ENCODE measurements at places on chromosomes 7 and 10.

- no peak for DNase-seq
These were observed 70.2 kb downstream of the HTR7 start for GRCh38 chr10:90787393-90788198.

- DNase-seq = no peak
These were observed 59.8 kb upstream of the ANTXRL start for GRCh38 chr10:46226900-46227558.

DNA sequence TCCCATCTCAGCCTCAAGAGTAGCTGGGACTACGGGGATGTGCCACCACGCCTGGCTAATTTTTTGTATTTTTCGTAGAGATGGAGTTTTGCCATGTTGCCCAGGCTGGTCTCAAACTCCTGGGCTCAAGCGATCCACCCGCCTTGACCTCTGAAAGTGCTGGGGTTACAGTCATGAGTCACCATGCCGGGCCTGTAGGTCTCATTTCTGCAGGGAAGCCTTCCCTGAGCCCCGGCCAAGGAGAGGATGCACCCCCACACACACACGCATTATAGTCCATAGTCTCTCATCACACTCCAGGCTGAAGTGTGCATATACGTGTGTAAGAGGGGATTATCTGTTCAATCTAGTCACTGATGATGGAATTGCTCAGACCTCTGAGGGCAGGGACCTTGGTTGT, 29.3 kb downstream of the KCNMA1 start:
- no peak for DNase-seq

DNA sequence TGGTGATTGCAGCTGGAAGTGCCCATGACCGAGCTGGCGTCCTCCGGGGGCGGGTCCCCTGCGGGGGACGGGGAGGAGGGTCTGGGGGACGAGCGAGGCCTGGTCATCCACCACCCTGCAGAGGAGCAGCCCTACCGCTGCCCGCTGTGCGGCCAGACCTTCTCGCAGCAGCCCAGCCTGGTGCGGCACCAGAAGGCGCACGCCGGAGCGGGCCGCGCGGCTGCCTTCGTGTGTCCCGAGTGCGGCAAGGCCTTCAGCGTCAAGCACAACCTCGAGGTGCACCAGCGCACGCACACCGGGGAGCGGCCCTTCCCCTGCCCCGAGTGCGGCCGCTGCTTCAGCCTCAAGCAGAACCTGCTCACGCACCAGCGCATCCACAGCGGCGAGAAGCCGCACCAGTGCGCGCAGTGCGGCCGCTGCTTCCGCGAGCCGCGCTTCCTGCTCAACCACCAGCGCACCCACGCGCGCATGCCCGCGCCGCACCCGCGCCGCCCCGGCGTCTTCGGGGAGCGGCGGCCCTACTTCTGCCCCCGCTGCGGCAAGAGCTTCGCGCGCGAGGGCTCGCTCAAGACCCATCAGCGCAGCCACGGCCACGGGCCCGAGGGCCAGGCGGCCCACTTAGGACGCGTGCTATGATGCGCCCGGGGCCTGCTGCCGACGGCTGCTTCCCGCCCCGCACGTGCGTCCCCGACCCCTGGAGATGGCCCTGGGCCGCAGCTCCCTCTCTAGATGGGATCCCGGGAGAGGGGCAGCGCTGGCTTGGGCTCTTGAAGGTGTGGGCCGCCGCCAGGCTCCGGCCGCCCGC, 28.7 kb downstream of the ZNF775 start:
- DNase-seq = no peak

- DNase-seq = no peak
These were observed 672.9 kb upstream of the LRRTM3 start for GRCh38 chr10:66252986-66253385.

DNA sequence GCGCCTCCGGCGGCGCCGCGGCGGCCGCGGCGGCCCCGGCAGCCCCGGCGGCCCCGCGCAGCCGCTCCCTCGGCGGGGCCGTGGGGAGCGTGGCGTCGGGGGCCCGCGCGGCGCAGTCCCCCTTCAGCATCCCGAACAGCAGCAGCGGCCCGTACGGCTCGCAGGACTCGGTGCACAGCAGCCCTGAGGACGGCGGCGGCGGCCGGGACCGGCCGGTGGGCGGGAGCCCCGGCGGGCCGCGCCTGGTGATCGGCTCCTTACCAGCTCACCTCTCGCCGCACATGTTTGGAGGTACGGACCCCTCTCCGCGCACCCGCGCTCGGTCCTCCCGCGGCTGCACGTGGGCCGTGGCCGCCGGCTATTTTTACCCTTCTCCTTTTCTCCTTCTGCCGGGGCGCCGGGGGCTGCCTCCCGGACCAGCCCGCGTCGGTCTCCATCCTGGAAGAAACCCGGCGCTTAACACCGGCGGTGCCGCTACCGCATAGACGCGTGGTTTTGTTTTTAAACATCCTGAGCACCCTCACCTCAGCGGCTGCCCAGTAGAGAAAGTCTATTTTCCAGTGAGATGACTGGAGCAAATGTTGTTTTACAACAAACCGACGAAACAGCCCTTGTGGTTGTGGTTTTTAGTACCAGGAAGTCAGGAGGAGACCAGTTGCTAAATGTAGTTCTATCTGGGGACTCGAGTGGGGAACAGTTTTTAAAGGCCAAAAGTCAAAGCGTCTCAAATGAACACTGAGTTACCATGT, 1.3 kb downstream of the ZNRF2 start:
- peak; percentile 45 for DNase-seq

GRCh38 chr7:117401293-117402002, 25.8 kb downstream of the ASZ1 start:
- DNase-seq = no peak

DNA sequence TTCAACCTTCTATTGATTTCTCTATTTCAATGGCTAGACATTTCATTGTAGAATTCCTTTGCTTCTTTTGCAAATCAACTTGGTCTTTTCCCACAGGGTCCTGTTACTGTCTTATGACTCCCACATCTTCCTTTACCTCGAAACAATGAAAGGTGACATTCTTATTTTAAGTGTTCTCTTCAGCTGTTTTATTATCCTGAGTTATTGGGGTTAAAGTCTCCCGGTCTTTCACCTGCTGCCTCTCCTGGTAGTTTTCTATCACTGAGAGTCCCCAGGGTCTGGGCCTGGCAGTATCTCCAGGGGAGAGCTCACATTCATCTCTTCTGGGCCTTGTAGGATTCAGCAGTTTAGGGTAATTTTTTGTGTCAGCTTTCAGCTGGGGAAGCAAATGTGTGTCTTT, 95.8 kb downstream of the HECW1 start:
- no peak for DNase-seq

- DNase-seq = peak; percentile 69
These were observed 23.4 kb upstream of the DPYSL4 start for GRCh38 chr10:132163278-132163765.

DNA sequence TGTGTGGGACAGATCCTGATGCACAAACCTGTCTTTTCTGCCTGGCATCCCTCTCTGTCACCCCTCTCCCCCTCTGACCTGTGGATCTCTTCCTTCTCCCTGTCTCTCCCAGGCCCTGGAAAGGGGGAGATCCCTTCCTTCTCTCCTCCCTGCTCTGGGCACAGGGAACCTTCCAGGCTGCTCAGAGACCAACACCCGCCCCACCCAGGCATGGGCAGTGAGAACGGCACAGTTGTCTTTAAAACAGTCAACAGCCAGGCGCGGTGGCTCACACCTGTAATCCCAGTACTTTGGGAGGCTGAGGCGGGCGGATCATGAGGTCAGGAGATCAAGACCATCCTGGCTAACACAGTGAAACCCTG, 34.7 kb downstream of the KCNH2 start:
- DNase-seq = no peak

GRCh38 chr7:75732764-75733630, 5.7 kb downstream of the HIP1 start:
- DNase-seq = no peak

DNA sequence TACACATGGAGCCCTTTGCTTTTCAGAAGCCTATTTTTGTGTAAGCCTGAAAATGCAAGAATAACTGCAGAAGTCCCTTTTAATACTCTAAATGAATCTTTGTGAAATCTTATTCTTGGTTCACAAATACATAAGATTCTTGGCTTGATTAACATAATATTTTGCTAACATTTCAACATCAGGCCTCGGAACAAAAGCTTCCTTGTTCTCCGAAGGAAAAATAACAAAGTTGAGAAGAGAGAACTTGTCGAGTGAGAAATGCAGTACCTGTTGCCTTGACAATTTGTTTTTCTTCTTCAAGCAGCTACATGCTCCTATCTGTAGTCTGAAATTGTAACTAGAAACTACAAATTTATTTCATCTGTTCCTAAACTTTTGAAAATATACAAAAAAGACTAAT, 8.5 kb downstream of the NT5C2 start:
- DNase-seq = no peak

GRCh38 chr10:78541481-78542140, 507.9 kb downstream of the RPS24 start:
- no peak for DNase-seq

DNA sequence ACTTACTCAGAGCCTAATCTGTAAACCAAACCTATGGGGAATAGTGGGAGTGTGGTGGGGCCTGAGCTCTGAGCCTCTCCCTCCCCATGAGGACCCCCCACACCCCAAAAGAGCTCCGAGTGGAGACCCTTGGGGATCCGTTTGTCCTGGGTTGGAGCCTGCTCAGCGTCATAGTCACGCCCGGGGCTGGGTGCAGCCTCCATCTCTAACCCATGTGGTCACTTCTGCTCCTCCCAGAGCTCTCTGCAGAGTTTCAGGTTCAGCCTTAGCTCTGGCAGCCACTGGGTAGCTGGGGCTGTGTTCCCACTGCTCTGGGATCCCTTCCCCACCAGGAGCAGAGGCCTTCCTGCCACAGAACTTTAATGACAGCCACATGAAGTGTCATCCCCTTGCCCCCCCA, 25.9 kb downstream of the PFKFB3 start:
- DNase-seq = no peak

- DNase-seq = no peak
These were observed 81.5 kb downstream of the MAD1L1 start for GRCh38 chr7:2151237-2151636.

DNA sequence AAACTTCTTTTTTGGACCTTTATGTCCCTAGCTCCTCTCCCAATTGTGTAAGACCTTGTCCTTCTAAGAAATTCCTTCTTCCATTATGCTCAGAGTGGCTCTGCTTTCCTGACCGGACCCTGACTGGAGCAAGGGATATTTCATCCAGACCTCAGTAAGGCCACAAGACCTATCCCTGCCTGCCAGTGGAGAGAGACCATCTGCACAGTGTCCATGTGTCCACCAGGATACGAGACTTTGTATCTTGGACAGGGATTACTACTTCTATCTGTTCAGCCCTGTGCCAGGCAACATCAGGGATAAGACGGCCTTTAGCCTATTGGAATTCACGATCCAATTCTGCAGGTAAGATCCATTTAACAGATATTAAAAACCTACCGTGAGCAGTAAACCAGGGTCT, 7.2 kb upstream of the ATOH7 start:
- DNase-seq = no peak

DNA sequence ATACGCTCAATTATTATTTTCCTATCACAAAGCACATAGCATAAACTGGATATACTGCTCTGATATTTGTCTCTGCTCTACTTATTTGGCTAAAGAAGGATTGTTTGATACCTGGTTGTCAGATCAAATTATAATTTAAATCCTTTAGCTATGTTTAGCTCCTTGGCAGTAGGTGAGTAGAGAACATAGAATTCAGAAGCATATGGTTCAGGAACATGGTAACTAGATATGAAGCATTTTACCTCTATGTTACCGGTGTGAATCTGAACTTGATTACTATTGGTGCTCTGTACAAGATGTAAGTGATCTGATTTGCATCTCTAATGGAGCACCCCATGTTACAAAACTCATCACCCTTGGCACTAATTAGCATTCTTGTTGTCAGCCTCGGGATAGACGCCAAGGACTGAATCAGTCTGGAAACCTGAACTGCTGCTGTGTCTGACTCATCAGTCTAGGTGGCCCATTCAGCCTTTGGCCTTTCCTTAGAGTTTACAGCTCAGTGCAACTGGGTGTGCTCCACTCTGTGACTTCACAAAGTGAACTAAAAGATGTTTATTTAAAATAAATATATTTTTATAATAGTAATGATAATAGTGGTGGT, 12.3 kb upstream of the MYPN start:
- no peak for DNase-seq

DNA sequence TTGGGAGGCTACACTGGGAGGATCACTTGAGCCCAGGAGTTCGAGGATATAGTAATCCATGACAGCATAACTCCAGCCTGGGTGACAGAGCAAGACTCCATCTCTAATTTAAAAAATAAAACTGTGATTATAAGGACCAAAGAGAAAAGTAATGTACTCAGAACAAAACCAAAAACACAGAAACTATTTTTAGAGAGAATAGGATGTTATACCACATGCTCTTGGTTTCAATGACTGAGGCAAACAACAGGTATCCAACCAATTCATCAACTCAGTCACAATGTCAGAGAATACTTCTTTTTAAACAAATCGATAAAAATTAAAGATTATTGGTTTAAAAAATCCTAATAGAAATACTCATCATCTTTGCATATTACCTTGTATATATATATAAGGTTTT, 186.7 kb downstream of the TPK1 start:
- DNase-seq = no peak

DNA sequence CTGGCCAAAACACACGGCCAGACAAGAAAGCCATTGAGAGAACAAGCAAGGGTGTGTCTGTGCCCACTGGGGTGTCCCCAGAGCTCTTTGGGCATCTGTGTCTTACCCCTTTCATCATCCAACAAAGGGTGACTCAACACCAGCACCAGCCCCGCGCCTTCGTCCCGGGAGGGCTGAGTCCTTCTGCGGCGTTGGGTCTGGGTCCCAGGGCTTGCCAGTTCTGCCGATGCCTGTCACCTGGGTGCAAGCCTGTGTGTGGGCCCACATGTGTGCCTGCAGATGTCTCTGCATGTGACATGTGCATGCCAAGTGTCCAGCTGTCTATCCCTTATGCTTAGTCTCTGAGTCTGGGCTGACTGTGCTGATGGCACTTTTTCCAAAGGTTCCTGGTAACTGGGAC, 24.4 kb upstream of the ELN start:
- no peak for DNase-seq

- DNase-seq = no peak
These were observed 44.4 kb upstream of the TOMM7 start for GRCh38 chr7:22867003-22867402.

DNA sequence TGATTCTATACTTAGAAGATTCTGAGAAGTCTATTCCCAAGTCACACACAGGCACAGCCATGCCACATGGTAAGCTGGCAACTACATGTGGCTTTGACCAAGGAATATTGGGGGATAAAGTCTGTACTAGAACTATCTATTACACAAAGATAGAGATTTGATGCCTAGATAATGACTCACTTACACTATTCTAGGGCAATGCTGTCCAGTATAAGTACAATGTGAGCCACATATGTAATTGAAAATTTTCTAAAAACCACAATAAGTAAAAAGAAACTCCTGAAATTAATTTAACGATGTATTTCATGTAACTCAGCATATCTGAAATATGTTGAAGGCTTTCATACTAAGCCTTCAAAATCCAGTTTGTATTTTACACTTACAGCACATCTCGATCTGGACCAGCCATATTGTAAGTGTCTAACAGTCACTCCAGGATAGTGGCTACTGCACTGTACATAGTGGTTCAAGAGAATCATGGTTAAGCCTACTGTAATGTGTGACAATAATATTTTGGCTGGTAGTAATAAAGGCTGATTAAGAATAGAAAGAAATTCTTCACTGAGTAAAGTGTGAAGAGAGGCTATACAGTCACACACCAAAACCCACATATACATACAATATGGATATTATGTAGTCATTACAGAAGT, 62.8 kb downstream of the RTKN2 start:
- no peak for DNase-seq

Data from stimulated activated CD4-positive, alpha-beta T cell treated with anti-CD3 and anti-CD28 coated beads, Interleukin-12 subunit alpha, Interleukin-12 subunit beta, amount 100 ng/mL, for 48 hours (primary cell).